ENCODE measurements at places on chromosomes 4 and X.

DNA sequence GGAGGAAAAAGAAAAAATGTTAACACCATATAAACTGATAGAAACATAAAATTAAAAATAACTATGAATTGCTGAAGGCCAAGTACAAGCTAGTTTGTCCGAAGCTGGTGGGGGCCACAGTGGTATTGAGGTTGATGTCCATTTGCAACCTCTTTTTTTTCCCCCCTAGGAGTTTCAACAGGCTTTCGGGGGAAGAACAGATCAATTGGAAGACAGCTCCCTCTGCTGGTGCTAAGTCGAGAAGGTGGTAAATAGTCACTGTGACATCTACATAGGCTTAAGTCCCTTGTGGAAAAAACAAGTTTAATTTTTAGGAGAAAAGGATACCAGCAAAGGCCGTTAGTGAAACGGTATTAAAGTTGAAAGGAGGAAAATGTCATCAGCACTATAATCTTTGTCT is 115.7 kb upstream of the ZXDA start:
- no peak for DNase-seq

GRCh38 chrX:19358521-19358920 is 14.8 kb downstream of the PDHA1 start:
- no peak for DNase-seq

- DNase-seq, result no peak
Observed at GRCh38 chrX:134026565-134027311, 41.3 kb upstream of the GPC3 start.

DNA sequence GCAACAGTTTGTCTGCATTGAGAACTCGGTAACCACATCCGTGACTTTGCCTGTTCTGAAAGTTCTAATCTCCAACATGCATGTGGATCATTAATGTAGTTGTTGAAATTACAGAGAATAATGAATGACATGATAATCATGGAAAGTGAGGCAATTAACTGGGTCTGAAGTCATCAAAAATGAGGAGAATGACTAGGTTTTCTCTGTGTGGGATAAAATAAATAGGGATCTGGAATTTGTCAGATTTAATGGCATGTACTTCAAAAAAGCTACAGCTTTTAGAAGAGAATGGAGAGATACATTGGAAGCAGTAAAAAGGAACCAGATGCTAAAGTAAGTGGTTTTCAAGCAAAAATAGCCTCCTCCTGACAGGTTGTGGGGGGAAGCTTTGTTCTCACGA is 59.3 kb downstream of the AFM start:
- no peak for DNase-seq

- DNase-seq, result no peak
Observed at GRCh38 chrX:20620306-20620705, 353.6 kb upstream of the RPS6KA3 start.

DNA sequence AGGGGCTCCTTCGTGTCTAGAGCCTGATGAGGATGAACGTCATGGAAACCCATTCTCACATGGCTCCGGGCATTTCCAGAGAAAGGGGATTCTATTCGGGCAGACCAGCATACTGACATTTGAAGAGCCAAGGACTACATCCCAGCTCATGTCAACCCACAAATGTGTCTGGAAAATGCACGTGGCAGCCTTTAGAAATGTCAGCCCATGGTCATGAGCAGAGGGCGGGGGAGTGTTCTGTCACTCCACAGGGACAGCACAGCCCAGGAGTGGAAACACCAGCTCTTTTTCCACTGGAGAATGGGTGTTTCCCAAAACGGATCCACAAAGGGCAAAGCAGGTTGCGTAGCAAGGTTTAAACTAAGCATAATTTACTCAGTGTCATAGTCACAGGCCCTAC is 207.0 kb downstream of the BCOR start:
- DNase-seq, result no peak

DNA sequence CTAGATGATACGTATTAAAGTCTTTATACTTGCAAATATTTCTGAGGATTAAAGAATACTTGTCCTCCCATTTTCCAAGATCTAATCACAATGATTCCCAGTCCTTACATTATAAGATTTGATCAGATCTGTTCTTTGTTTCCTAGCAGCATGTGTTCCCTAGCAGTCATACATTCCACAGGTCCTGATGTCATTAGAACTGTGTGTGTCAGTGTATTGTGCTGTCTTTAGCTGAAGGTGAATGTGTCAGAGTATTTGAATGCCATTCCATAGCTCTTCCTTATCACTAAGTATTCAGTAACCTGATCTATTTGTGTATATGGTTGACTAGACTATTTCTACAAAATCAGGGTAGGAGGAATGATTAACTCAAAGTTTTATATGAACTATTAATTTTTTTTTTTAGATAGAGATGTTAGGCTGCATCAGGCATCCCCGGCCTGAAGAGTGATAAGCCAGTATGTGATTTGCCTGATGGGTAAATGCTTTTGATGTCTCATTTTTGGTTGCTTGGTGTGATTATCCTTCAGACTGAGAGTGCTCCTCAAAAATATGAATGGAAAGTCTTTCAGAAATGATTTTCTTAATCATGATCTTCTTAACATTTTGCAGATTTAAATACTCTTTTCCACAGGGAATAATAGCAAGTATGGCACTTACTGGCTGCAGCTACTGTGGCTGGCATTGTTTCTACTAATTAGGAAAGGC is 4.4 kb downstream of the ADGRL3 start:
- no peak for DNase-seq

- no peak for DNase-seq
Observed at GRCh38 chrX:155334486-155335336, at the start of gene CLIC2. Gene CLIC2, minus strand, starts transcription at chrX:155334614. Its CDS starts 187 bp downstream, at chrX:155334427.

DNA sequence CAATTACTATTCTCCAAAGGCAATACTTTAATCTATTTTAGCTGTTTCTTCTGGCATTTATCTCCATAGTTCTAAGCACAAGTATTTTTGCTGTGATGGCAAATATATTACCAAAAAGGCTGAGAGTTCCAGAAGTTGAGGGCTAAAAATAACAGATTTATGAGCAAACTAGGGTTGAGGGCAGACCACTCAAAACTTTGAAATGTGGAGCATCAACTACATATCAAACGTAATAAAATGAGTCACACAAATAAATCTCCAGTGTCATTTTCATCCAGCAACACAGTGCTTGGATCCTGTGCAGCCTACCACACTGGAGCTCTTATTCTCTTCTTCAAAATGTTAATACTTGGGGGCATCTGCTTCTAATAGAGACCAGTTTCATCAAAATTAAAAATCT is 163.9 kb downstream of the HS3ST1 start:
- no peak for DNase-seq

GRCh38 chrX:38538134-38538533 is 23.2 kb upstream of the TSPAN7 start:
- no peak for DNase-seq

GRCh38 chrX:148512453-148512852 is 12.0 kb downstream of the AFF2 start:
- DNase-seq, result no peak

GRCh38 chr4:36919721-36920120 is 324.8 kb upstream of the NWD2 start:
- DNase-seq, result no peak

DNA sequence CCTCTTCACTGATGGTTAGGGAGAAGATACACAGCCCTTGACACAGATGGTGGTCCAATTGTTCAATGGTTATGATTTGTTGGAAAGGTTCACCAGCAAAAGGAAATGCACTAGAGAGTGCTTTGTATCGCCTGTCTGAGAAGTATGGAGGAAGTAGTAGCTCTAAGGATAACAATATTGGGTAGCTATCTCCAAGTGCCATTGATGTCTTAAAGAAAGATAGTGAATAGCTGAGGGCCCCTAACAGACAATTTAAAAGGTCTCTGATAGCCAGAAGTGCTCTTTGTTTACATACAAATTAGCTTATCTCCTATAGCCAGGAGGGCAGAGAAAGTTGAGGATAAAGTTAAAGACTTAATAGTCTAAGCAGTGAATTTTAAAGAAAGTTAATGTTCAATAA is 33.9 kb upstream of the BLTP1 start:
- DNase-seq, result no peak

- DNase-seq, result no peak
Observed at GRCh38 chrX:130109429-130110378, 593 bp downstream of the ELF4 start.

- DNase-seq, result no peak
Observed at GRCh38 chrX:75522565-75523431, at the start of gene ZDHHC15. Gene ZDHHC15, minus strand, starts transcription at chrX:75523037. Its CDS starts 13 bp downstream, at chrX:75523024.
